ENCODE measurements at places on chromosomes 7 and 10.

GRCh38 chr7:103958284-103958818 lies 31.1 kb downstream of the RELN start:
- DNase-seq: no peak

GRCh38 chr10:25061711-25062449 lies 45.5 kb downstream of the THNSL1 start:
- no peak for DNase-seq

DNA sequence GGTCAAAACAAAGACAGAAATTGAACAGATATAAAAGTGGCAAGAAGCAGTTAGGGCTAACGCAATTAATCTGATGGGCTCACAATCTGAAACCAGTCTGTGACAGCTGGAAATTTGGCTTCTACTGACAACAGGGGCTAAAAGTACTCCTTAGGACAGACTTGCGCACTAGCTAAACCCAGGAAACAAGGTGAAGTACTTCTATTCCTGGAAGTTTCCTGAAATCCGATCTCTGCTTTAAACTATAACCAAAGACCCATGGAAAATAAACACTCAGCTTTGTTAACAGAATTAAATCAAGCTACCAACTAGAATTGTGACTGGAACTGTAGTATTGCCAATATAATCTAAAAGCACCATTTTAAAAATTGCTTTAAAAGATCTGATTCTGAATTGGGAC lies 520.2 kb upstream of the ZWINT start:
- no peak for DNase-seq

GRCh38 chr7:92671505-92672169 lies 81.4 kb upstream of the FAM133B start:
- DNase-seq: no peak

GRCh38 chr10:86299562-86299961 lies 67.0 kb downstream of the GRID1 start:
- peak; percentile 19 for DNase-seq

DNA sequence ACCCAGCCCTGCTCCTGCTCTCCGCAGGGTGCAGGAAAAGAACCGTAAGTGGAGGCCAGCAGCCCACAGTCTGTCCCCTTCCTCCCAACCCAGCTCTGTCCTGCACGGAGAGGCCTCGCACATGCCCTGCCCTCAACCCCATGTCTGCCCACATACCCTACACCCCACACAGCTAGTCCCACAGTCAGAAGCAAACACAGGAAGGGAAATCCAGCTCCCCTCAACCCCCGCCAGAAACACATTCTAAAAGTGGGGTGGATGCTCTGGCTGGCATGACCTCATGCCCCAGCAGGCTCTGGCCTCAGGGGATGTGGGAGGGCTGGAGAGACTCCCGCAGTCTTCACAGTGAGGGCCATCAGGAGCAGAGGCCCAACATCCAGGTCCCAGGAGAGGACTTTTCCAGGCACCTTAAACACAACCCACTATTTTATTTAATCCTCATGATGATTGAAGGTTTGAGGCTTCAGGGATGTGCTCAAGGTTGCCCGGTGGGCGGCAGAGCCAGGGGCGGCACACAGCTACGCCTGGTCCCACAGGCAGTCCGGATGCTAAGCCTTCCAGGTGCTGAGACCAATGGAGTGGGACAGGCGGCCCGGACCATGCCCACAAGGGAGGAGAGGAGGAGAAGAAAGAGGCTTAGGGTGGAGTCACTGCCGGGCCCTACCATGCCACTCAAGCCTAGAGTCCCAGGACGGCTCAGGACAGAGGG lies 29.9 kb downstream of the CALML5 start:
- DNase-seq: no peak

GRCh38 chr7:26588511-26588910 lies 275.9 kb downstream of the SKAP2 start:
- no peak for DNase-seq

- no peak for DNase-seq
Observed at GRCh38 chr10:1814556-1814955, 77.2 kb upstream of the ADARB2 start.

DNA sequence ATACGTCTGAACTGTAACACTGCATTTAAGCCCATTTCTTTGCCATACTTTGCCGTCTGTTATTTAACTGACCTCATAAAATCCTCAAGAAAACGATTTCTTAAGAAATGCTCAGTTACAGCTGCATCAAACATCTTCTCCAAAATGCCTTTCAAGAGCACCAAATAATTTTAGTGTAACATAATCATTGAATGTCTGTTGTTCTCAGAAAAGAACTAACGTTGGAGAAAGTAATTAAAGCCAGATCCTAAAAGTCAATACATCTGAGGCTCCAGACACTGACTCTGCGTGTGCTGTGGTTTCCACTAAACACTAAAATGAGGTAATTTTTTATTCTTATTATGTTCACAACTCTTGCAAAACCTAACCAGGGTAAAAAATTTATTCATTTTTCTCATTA lies 63.7 kb upstream of the LRRC17 start:
- DNase-seq: no peak

- peak; percentile 23 for DNase-seq
Observed at GRCh38 chr10:131177431-131178327, 133.8 kb downstream of the TCERG1L start.

GRCh38 chr7:13731643-13732042 lies 257.8 kb downstream of the ETV1 start:
- no peak for DNase-seq

- no peak for DNase-seq
Observed at GRCh38 chr7:135914346-135914745, 62.8 kb downstream of the MTPN start.

- no peak for DNase-seq
Observed at GRCh38 chr7:79909176-79909575, 225.5 kb upstream of the GNAI1 start.

DNA sequence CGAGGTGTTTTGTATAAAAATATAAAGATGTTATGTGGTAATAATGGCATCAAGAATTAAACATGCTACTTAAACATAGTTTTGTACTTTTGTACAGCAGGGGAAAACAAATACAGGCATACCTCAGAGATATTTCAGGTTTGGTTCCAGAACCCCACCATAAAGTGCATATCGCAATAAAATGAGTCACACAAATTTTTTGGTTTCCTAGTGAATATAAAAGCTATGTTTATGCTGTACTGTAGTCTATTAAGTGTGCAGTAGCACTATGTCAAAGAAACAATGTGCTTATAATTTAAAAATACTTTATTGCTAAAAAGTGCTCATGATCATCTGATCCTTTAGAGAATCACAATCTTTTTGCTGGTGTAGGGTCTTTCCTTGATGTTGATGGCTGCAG lies 17.8 kb downstream of the LRRTM3 start:
- no peak for DNase-seq

GRCh38 chr7:152735443-152736004 lies 24.0 kb upstream of the ACTR3B start:
- no peak for DNase-seq

- peak; percentile 76 for DNase-seq
Observed at GRCh38 chr7:128946936-128947830, 9.5 kb downstream of the IRF5 start.

DNA sequence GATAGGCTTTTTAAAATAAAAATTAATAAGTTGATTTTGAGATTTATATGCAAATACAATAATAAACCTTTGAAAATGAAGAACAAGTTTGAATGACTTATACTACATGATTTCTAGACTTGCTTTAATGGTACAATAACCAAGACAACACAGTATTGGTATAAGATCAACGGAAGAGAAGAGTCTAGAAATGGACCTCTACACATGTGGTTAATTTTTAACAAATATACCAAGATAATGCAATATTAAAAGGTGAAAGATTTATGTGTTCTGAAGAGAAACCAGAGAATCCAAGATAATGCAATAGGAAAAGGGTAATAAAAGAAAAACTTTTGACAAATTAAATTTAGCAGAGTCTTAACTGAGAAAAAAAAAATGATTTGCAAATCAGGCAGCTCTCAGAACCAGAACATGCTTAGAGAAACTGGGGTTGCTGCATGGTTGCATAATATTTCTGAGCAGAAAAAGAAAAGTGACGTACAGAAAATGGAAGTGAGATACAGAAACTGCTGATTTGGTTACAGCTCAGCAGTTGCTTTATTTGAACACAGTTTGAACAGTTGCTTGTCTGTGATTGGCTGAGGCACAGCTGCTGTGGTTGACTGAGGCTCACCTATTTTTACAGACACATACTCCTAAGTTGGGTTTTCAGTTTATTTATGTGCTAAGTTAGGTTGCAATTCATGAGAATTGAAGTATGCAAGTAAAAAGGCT lies 365.9 kb downstream of the CRPPA start:
- no peak for DNase-seq

- DNase-seq: no peak
Observed at GRCh38 chr10:11468126-11468742, 143.2 kb downstream of the USP6NL start.

- DNase-seq: peak; percentile 80
Observed at GRCh38 chr7:100465702-100466311, 1.7 kb upstream of the SPACDR start.

GRCh38 chr7:28700096-28700495 lies 258.0 kb downstream of the TRIL start:
- no peak for DNase-seq

DNA sequence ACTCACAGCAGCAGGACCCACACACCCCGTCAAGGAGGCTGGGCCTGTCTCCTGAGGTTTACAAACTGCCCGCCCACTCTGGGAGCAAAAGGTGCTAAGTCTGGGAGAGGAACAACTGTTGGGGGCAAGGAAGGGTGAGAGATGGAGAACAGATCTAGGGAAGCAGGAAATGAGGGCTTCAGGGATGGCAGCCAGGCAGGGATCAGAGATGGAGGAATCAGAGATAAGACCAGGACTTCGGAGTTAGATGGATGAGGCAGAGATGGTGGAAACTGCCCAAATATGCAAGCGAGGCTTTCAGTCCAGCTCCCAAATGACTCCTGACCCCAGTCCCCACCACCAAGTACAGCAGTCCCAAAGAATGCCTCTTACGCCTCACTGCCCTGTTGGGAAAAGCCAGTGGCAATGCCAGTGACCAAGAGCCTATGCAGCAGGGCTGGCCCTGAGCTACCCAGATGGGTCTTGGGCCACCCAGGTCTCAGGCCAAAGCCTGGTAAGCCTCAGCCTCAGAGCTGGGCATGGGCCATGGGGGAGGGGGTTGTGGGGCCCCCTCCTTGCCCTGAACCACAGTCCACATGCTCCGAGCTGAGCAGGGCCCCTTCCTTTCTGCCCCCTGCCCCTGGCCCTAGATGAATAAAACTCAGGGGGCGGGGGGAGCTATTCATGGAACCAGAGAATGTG lies 39.5 kb upstream of the SLF2 start:
- DNase-seq: no peak

DNA sequence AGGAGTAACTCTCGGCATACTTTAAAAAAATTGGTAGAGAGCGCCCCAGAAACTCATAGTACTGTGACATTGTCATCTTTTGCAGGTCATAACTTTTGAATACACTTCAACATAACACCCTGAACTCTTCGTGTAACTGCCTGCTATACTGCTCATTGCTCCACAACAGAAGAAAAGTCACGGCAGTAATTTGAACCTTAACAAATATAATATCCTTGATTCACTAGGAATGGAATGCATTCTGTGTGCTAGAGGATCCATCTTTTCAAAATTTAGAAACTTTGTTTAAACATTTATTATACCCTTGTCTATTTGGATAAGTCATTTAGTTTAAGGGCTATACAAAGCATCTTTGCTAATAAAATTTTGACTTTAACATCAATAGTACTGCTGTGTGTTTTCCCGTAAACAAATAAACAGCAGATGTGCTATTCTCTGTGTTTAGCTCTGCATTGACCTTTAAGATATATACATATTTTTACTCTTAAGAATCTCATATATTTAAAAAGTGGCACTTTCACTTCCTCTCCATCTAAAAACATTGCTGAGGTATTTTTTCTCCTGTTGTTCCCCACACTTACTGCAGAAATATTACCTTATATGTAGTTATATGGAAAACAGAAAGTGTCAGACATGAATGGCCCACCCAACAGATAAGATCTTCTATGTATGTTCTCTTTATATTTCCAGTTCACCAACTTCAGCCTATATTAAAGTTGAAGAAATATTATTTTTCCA lies 217.6 kb upstream of the TMEM229A start:
- no peak for DNase-seq

- no peak for DNase-seq
Observed at GRCh38 chr10:125023255-125023654, 81.3 kb downstream of the ZRANB1 start.

DNA sequence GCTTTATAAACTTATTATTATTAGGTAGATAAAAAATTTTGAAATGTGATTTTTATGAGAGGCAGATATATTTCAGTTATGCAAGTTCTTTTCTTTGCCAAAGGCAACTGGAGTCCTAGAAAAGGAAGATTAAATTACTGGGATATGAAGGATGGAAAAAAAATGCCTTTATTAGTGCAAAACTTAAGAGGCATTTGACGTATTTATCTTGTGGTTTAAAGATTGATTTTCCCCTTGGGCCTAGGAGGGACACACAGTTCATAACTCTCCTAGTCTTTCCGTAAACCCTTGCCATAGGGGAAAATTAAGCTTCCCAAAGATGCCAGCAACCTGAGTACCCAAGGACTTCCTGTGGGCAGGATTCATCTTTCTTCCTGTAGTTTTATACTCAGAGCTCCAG lies 3.1 kb upstream of the STEAP4 start:
- DNase-seq: no peak

- DNase-seq: no peak
Observed at GRCh38 chr10:71980181-71981014, 16.2 kb downstream of the CHST3 start.

DNA sequence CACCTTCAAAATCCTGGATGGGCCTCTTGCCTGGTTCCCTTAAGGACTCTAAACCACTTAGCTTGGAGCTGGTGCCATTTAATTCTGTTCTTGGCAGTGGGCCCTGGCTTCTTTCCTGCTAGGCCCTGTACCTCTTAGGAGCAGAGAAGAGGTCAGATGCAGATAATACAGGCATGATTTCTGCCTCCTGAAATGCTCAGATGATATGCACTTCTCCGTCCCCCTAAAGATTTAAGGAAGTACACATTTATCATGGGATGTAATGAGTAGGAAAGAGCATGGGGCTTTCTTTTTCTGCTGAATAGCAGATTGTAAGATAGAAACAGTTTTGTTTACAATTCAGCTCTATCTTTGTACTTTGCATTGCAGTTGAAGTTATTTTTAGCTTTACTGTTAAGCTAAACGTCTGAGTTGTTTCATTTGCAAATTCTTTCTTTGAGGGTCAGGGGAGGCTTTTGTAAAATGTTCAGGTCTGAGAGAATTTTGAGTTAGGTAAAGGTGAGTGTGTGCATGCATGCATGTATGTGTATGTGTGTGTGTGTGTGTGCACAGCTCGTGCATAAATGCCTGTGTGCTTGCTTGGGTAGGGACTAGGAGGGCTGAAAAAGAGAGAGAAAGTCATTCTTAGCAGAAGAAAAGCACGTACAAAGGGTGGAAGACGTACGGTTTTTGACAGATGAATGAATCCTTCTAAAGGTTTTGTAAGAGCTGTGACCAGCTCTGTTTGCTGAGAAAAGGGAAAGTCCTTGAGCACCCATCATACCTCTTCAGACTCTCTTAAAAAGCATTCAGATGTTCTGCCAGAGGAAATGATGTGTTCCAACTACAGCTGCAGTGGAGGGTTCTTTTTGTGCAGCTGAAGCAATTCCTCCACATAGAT lies 364.2 kb downstream of the AUTS2 start:
- DNase-seq: no peak

DNA sequence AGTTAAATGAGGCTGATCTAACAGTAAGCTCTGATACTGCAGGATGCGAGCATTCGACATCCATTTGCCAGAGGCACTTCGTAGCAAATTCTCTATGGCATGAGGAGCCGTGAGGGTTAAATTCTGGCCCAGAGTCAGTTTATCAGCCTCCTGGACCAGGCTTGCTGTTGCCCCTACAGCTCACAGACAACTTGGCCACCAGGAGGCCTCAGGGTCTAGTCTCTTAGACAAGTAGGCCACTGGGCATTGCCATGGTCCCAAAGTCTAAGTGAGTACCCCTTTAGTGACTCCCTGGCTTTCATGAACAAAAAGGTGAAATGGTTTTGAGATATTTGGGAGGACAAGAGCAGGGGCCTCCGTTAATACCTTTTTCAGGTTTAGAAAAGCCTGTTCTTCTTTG lies 178.0 kb upstream of the MBL2 start:
- peak; percentile 57 for DNase-seq

All from H9 (cell line).